Diencephalon (tissue), 1 donor: ENCODE measurements at places on chromosomes 5 and 9. TPM values are rescaled to one million over a fixed set of nuclear protein-coding genes. Genes with fewer than 3 reads are reported as not detected.

Gene CD74
- total RNA-seq: 18.7 TPM

Gene ORM2
- not detected for total RNA-seq

Gene HMMR
- 4.4 TPM for total RNA-seq

Gene RASGRF2
- 13.4 TPM for total RNA-seq

Gene DDX4
- not detected for total RNA-seq

Gene PRPF4
- total RNA-seq: 23.3 TPM

Gene WDR41
- 134 TPM for total RNA-seq

Gene SLC25A2
- 0.23 TPM for total RNA-seq

Gene CAVIN4
- total RNA-seq: 8.8 TPM

Gene ADGRD2
- total RNA-seq: 0.46 TPM

Gene NLN
- 57.7 TPM for total RNA-seq

Gene GLT6D1
- not detected for total RNA-seq

Gene TIMD4
- 0.23 TPM for total RNA-seq

Gene PITX1
- not detected for total RNA-seq

Gene GPR151
- total RNA-seq: 0.46 TPM

Gene ZNF618
- 10.1 TPM for total RNA-seq

Gene PRDM9
- not detected for total RNA-seq

Gene ARL14EPL
- total RNA-seq: not detected

Gene C9orf50
- 0.23 TPM for total RNA-seq

Gene ACTBL2
- total RNA-seq: not detected

Gene SLC2A6
- total RNA-seq: 22.8 TPM

Gene ANGPTL2
- 4.2 TPM for total RNA-seq

Gene KCNN2
- 33.9 TPM for total RNA-seq

Gene FOXD4L3
- 0.23 TPM for total RNA-seq

Gene SEMA5A
- 47.5 TPM for total RNA-seq

Gene SOHLH1
- not detected for total RNA-seq

Gene LIX1
- total RNA-seq: 30.0 TPM

Gene ABO
- total RNA-seq: under 0.01 TPM

Gene SARDH
- total RNA-seq: 4.2 TPM

Gene SPINK6
- total RNA-seq: not detected

Gene FGF18
- total RNA-seq: 0.69 TPM

Gene LPAR1
- 25.8 TPM for total RNA-seq

Gene TOR4A
- 0.92 TPM for total RNA-seq

Gene BAAT
- 0.23 TPM for total RNA-seq

Gene KIAA0825
- total RNA-seq: 36.9 TPM

Gene PRRX2
- not detected for total RNA-seq

Gene SLC36A3
- total RNA-seq: not detected

Gene SPINK4
- total RNA-seq: not detected

Gene C5orf58
- total RNA-seq: not detected

Gene PLPPR1
- 152 TPM for total RNA-seq

Gene PCDHB5
- 11.1 TPM for total RNA-seq

Gene KIF12
- total RNA-seq: 0.92 TPM

Gene PIP5K1B
- total RNA-seq: 7.6 TPM

Gene TMEM252
- not detected for total RNA-seq
